ELR (cell line): ENCODE measurements at places on chromosomes 2 and 18.

DNA sequence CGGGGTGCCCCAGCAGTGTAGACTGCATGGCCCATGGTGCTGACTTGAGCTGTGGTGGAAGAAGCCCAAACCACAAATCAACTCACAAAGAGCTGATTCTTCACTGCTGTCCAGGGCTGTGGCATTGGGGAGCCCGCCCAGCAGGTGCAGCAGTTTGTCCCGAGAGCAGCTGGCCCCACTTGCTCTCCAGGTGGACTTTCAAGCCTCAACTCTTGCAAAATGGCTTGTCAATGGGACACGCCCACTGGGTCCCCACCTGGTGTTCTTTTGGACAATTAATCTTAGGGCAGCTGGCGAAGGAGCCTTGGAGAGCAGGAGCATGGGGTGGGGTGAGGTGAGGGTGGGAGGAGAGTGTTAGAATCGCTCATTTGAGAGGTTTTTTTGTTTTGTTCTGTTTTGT lies 117.9 kb downstream of the MYCN start:
- no peak for DNase-seq

DNA sequence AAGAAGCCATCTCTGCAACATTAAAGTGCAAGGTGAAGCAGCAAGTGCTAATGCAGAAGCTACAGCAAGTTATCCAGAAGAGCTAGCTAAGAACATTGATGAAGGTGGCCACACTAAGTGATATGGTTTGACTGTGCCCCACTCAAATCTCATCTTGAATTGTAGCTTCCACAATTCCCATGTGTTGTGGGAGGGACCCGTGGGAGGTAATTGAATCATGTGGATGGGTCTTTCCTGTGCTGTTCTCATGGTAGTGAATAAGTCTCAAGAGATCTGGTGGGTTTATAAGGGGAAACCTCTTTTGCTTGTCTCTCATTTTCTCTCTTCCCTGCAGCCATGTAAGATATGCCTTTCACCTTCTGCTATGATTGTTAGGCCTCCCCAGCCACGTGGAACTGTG lies 11.4 kb downstream of the RDH14 start:
- DNase-seq = no peak

GRCh38 chr2:107719836-107720235 lies 106.9 kb upstream of the RGPD4 start:
- DNase-seq = no peak

GRCh38 chr2:96427917-96428316 lies 77.2 kb downstream of the NEURL3 start:
- DNase-seq = peak; percentile 87

GRCh38 chr2:217289177-217289906 lies 429.5 kb upstream of the TNP1 start:
- DNase-seq = no peak
